Cardiac septum (tissue), 1 donor: ENCODE measurements at places on chromosomes 5 and 9.

DNA sequence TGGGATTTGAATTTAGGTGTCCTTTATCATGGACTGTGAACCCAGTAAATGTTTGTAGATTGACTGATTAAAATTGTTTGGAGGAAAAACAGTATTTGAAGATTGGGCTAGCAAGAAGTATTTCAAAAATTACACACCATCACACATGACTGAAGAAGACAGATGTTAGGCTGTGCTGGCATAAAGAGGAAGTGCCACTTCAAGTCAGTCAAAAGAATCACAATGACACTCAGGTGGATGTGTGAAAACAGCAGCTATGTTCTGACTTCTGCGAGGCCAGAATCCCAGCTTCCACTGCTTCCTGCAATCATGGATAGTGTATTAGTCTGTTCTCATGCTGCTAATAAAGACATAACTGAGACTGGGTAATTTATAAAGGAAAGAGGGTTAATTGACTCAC is 393.3 kb downstream of the DMRT2 start:
- DNase-seq = no peak

- DNase-seq = no peak
Observed at GRCh38 chr9:20490246-20490834, 132.0 kb downstream of the MLLT3 start.

GRCh38 chr9:88819476-88819875 is 171.8 kb upstream of the S1PR3 start:
- no peak for DNase-seq

DNA sequence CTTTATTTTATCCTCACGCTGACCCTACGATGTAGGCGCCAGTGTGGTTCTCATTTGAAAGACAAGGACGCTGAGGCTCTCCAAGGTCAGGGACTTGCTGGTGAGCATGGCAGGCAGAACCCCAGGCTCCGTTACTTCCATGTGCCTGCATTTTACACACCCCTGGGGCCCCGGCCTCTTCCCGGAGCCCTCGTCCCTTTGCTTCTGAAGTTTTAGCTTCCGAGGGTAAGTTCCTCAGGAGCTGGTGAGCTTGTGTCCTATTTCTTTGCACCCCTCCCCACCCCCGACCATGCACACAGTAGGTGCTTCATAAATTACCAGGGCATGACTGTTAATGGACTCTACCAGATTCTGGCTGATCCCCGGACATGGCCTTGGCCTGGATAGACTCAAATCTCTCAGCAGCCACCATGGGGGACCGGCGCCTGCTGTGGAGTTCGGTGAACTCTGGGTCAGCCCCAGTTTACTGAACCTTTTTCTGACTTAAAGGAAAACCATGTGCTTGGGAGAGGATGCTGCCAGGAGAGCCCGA is 59.3 kb upstream of the RNU6ATAC start:
- no peak for DNase-seq

GRCh38 chr5:93403141-93403928 is 177.7 kb downstream of the NR2F1-AS1 start:
- DNase-seq = no peak

DNA sequence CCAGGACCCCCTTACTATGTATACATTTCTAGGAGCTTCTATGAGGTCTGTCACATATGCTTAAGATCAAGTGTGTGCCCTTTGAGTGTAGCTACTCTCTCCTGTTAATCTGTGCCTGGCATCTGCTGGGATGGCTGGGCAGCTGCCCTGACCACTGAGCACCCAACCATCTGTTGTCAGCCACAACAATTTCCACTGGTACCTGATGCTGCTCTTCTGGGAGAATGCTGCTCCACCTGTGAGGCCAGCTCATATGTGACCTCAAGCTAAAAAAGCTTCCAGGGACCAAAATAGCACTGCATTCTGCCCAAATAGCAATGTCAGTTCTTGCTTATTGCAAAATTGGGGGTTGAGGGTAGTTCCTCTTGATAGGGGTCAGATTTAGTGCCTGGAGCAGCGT is 595.6 kb downstream of the RAB3C start:
- no peak for DNase-seq

DNA sequence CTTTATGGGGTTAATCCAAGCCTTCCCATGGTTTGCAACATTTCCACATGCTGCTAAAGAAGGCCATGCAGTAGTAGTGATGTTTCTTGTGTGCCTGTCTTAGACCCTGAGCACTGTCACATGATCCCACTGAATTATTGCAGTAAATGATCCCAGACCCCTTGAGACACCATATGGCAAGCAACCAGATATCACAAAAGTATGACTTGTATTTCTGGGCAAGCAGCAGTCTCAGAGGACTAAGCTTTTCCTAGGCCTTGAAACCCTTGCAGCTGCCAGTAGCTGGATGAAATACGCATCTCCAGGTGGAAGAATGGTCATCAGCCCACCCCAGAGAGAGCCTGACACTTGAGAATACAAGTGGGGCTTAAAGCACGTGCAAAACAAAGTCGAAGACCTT is 41.8 kb downstream of the CDO1 start:
- DNase-seq = no peak

GRCh38 chr5:7794823-7795222 is 56.1 kb downstream of the CFAP90 start:
- DNase-seq = no peak

- DNase-seq = no peak
Observed at GRCh38 chr5:73298772-73299630, 126.0 kb downstream of the TMEM174 start.

DNA sequence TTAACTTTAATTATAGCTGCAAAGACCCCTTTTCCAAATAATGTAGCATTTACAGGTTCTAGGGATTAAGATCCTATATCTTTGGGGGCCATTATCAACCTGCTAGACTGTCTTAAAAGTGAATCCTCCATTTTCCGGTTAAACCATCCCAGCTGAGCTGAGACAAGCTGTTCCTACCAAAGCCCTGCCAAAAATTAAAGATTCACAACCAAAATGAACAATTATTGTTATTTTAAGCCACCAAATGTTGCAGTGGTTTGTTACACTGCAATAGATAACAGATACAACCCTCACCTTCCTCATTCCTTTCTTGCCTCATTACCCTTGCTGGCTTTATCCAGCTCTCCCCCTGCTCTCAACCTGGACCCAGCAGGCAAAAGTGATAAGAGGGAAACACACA is 343.4 kb downstream of the CDK5RAP2 start:
- DNase-seq = no peak

DNA sequence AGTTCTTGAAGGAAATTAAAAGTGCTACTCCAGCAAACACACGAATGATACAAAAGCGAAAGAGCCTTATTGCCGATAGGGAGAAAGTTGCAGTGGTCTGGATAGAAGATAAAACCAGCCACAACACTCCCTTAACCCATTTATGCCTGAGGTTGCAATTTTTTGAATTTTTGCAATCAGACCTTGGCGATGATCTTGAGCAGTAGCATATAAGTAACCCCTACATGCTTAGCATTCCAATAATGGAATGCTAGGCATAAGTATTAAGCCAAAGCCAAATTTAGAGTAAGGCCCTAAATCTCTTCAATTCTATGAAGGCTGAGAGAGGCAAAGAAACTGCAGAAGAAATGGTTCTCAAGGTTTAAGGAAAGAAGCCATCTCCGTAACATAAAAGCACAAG is 153.5 kb downstream of the SLC28A3 start:
- DNase-seq = no peak

- no peak for DNase-seq
Observed at GRCh38 chr9:4105183-4105582, 194.7 kb downstream of the GLIS3 start.

DNA sequence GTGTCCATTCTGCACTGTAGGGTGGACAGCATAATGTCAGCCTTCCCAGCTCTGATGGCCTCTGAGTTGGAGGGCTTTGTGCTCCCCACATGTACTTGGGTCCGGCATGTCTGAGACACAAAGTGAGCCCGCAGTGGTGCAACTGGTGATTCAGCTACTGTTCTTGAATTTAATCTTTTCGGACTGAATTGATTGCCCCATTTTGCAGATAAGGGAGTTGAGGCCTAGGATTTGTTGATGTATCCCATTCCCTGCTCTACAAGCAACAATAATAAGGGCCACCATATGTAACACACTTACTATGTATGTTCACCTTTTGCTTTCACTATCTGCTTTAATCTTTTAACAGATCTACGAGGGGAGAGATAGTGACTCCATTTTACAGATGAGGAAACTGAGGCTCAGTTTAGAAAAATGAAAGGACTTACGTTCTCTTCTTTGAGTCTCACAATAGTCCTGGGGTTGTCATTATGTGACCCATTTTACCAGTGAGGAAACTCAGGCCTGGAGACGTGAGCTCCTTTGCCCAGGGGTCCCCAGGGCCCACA is 4.5 kb downstream of the GSN start:
- no peak for DNase-seq

GRCh38 chr5:139263536-139263935 is 30.0 kb upstream of the MATR3 start:
- DNase-seq = peak; percentile 31

- no peak for DNase-seq
Observed at GRCh38 chr9:78544230-78544629, 247.3 kb downstream of the PSAT1 start.

- no peak for DNase-seq
Observed at GRCh38 chr5:136998854-136999357, 500.2 kb downstream of the SPOCK1 start.

GRCh38 chr5:169169783-169170182 is 131.2 kb downstream of the SLIT3 start:
- no peak for DNase-seq

DNA sequence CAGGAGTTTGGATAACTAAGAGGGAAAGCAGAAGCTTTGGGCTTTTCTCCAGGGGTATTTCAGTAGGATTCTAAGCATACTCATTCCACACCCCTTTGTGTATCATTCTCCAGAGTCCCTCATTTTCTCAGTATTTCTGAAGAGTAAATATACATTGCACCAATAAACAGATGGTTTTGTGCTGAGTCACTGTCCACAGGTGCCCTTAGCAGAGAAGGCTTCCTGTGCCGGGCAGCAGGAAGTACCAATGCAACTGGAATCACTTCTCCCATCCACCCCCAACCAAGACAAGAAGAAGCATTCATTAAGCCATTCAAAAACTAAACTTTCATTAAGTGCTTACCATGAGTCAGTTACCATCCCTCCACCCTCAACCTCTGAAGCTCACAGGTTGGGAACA is 3.6 kb upstream of the CCNJL start:
- peak; percentile 82 for DNase-seq

DNA sequence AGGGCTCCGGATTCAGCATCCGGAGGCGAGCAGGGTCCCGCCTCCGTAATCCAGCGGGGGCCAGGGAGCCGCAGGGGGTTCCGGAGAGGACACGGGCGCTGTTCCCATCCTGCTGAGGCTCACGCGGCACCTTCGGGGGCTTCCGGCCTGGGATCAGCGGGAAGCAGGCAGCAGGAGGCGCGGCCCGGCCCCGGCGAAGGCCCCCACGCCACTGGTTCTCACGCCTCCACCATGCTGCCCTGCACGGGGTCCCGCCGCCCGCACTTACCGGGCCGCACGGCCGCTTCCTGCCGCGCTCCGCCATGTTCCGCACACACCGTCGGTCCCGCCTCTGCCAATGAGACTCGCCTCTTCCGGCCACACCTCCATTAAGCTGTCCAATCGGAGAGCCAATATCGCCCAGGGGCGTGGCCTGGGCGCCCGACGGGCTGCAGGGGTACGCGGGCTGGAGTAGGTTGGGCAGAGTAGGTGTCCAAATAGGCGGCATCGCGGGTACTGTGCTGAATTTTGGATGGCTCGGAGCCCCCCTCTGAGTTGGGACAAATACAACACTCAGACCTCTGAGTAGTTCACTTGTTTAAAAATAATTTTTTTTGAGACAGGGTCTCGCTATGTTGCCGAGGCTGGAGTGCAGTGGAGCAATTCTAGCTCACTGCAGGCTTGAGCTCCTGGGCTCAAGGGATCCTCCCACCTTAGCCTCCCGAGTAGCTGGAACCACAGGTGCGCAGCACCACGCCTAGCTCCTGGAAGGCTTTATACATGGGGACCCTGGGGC is at the start of gene SPOUT1:
SPOUT1 (minus strand) TSS at position 318 of the 775 bp plus-strand sequence; CDS start at position 304, 14 bp downstream.
- DNase-seq = peak; percentile 97

- no peak for DNase-seq
Observed at GRCh38 chr9:5866272-5866671, 24.4 kb upstream of the MLANA start.

DNA sequence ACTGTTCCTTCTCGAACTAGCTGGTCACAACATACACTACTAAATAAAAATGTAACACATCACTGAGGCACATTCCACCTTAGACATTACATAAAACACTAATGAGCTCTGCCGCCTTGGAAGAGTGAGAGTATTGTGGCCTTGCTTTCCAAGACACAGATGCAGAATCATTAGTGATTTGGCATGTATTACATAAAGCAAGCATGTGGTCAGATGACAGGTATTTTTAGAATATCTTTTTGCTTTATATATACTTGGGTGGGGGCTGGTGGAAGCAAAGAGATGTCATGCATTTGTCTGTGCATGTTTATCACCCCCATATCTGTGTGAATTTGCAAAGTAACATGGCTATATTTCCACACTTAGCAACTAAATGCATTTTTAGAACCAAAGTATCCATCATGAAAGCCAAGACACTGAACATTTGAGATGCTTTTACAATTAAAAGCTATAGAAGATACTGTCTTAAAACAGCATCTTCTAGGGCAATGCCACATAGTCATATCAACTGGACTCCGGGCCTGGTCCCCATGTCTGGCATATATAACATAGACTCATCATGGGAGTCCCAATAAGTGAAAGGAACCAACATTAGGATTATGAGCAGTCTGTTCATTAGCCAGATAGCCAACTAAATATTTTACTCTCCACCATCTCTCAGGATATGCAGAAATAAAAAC is 213.5 kb downstream of the MEF2C start:
- no peak for DNase-seq

GRCh38 chr5:156815988-156816599 is 34.0 kb upstream of the PPP1R2B start:
- no peak for DNase-seq

DNA sequence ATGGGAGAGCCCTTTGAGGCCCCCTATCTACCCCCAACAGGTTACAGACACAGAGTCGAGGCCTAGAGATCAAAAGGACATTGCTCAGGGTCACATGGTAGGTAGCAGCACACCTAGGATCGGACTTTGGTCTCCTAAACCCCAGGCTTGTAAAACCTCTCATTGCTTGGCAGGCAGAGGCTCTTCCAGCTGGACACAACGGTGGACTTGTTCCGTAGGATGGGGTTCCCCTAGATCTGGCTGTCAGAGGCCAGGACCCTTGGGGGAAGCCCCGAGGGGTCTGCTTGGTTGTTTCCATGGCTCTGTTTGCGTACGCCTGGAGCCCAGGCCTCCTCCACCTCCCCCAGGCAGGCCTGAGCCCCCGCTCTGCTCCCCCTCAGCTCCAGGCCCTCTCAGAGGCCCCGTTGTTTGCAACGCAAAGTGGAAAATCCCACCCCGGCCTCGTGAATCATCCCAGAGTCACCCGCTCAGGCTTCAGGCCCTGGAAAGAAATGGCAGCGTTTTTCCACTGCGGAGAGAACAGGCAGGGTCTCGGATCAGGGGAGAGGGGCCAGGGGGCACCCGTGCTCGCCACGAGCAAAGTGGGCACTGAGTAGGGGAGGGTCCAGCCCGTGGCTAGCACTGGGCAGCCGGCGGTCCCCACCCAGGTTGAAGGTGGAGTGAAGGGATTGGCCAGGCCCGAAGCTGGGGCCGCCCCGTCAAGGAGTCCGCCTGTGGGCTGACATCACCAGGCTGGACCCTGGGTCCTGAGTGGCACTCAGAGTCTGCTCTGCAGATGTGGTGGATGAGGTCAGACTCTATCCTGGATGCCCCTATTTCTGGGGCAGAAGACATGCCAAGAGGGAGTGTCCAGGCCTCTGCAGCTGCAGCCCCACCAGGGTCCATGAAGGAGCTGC is 19.8 kb downstream of the COL27A1 start:
- DNase-seq = no peak

- DNase-seq = peak; percentile 78
Observed at GRCh38 chr5:177553671-177554429, 513 bp downstream of the FAM193B start.

- DNase-seq = no peak
Observed at GRCh38 chr9:133474215-133474614, 4.7 kb downstream of the SLC2A6 start.
